ENCODE measurements at places on chromosomes 11 and 22.

DNA sequence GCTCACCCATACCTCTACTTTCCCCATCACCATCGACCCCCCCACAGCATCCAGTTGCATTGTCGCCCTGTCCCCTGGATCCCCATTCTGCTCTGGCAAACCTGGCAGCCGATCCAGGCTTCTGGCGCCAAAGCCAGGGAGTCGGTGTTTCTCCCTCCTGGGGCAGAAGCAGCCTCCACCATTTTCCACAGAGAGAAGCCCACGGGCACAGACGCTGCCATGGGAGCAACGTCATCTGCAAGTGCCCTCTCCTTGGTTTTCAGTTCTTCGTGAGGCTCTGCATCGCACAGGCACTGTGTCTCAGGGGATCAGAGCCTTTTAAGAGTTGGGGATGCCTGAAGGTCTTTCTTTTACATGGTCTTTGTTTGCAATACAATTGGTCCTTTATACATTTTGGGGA, 2.3 kb downstream of the YPEL4 start:
- DNase-seq: no peak

GRCh38 chr11:352456-353031, 16.8 kb upstream of the B4GALNT4 start:
- DNase-seq: no peak

DNA sequence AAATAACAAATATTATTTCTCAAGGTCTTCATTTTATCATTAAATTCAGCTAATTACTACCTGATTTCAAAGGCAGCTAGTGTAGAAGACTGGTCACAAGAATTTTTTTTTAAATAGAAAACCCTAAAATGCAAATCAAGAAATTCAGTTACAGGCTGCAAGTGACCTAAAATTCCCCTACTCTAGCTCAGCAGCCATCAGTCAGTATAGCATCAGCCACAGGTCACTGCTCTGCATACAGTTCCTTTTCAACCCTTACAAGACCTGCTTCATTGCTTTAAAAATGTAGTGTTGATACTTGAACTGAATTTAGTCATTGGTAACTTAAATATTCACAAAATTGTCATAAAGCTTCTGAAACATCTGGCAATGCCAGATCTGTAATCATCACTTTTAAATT, 9.5 kb upstream of the B3GNT6 start:
- DNase-seq: no peak

- no peak for DNase-seq
Measured at GRCh38 chr22:26134654-26135330, 34.5 kb upstream of the SEZ6L start.

GRCh38 chr22:22935056-22935545, 47.5 kb downstream of the IGLL5 start:
- no peak for DNase-seq

GRCh38 chr22:19708321-19709011, 5.8 kb upstream of the SEPTIN5 start:
- no peak for DNase-seq

GRCh38 chr11:30016588-30017363, at the start of gene KCNA4:
Gene KCNA4, minus strand, starts transcription at chr11:30017030. Its CDS starts 4,352 bp downstream, at chr11:30012678.
- DNase-seq: no peak

GRCh38 chr11:103497268-103497667, 388.0 kb downstream of the DYNC2H1 start:
- DNase-seq: no peak
